ENCODE measurements at places on chromosomes 1 and 21.

- DNase-seq = no peak
Observed at GRCh38 chr1:75130865-75131564, 3.2 kb upstream of the LHX8 start.

DNA sequence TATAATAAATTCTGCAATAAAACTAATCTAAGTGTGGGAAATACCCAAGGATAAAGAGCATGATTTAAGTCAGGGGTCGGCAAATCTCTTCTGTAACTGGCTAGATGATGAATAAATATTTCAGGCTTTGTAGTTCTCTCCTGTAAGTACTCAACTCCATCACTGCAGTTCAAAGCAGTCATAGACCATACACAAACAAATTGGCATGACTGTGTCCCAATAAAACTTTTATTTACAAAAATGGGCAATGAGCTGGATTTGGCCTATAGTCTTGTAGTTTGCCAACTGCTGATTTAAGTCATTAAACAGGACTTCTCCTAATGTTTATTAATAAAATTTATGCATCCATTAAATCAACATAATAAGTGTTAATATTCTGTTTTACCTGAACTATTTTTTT, 49.4 kb downstream of the EDEM3 start:
- DNase-seq = no peak

- no peak for DNase-seq
Observed at GRCh38 chr1:33637846-33638440, 165.5 kb downstream of the ZSCAN20 start.

DNA sequence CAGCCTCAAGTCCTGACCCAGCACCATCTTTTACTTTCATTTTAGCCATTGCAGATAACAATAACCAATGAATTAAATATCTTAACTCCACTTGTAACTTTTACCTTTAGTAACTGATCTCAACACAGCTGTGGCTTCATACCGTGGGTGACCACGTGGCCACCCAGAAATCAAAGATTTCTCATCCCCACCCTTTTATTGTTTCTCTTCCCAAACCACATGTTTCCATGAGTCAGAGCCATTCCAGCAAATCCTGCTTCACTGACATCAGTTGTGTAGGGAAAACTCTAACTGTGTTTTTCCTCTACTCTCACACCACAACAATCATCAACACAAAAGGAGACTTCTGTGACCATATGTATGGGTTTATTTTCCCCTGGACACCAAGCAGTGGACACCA, 25.1 kb upstream of the BRDT start:
- DNase-seq = no peak

DNA sequence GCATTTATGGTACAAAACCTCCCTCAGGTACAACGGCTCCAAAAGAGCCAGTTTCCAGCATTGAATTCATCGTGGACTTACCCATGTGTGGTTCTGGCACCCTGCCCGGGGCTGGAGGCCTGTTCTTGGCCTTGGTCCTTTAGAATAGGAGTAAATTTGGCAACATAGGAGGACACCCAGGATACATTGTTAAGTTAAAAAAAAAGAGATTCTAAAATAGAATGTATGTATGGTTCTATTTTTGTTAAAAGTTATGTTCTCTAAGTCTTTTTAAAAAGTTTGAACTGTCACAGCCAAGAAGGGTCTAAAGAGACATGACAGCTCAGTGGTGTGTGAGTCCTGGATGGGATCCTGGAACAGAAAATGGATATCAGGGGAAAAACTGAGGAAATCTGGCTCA, 25.9 kb downstream of the EPHX1 start:
- DNase-seq = peak; percentile 29

- peak; percentile 78 for DNase-seq
Observed at GRCh38 chr1:43552813-43553212, 22.1 kb downstream of the PTPRF start.

GRCh38 chr1:24118410-24119242, 6.7 kb upstream of the MYOM3 start:
- no peak for DNase-seq

DNA sequence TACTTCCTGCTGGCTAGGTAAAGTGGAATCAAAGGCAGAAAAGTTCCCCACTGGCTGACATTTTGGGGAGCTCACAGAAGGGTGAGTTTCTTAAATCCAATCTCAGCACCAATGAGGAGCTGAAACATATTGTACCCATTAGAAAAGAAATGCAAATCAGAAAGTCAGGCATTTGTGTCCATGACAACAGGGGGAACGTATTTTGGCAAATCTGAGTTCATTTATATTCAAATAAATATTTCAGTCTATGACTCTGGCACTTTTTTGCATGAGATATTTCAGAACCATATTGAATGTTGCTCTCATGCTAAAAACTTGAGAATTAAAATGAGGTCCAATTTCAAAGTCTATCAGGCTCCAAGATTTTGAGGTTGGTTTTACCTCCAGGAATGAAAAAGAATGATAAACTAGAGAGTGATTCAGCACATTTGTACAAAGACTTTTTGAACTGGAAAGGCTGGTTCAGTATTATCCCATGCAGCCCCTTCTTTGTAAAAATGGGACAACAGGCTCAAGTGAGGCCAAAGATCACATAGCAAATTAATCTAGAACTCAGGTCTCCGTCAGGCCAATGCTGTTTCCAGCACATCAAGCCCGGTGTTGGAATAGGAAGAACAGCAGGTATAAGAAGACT, 202.2 kb downstream of the RRAGC start:
- no peak for DNase-seq

DNA sequence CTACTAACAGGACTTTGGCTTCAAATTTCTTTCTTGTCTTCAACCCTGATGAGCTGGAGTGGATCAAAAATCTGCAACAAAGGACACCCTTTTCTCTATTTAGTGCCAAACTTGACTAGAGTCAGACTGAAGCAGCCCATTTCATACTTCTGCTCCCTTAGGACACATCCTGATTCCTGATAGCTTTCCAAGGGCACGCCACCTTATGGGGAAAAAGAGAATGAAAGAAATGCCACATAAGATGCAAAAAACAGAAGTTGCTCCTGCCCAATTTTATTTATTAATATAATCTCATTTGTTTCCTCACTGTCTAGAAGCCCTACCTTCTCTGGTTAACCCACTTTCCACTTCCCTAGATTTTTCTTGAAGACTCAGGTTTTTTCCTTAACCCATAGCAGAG, 72.7 kb upstream of the NBPF4 start:
- no peak for DNase-seq

DNA sequence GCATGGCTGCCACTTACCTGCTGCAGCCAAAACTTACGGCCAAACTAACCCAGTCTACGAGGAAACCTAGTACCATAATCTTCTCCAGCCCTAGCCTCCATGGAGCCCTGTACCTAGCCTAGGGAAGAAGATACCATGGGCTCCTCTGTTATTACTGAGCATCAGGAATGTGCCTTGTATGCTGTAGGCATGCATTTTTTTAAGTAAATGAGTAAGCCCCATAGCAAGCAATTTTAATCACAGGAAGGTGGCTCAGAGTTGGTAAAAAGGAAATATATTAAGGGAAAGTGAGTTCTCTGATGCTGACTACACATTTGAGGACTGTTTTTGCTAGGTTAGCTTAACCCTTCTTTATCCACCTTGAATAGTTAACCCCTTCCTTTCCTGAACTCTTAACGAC, 21.2 kb downstream of the NFASC start:
- no peak for DNase-seq

DNA sequence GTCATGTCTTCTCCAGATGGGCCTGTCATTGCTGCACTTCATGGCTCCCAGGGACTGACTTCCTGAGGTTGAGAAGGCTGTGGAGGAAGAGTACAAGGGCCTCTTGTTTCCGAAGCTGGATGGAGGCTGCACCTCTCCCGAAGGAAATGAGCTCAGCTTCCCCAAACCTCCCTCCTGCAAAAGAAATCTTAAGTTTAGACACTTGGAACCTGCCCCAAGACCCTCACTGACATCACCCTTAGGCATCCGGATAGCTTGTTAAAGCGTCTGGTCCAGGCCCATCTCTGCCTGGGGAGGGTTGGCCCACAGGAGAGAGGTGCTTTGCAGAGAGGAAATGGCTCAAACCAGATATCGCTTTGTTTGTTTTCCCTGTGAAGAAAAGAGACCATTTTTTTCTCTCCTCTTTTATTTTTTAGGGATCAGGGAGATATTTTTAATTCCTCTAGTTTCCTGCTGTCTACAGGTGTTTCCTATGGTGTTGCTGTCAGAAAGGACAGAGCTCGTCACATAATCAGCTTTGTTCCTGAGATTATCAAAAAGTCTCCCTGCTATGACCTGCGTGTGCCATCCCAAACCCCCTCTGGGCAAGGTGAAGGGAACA, 25.0 kb downstream of the RCSD1 start:
- no peak for DNase-seq

DNA sequence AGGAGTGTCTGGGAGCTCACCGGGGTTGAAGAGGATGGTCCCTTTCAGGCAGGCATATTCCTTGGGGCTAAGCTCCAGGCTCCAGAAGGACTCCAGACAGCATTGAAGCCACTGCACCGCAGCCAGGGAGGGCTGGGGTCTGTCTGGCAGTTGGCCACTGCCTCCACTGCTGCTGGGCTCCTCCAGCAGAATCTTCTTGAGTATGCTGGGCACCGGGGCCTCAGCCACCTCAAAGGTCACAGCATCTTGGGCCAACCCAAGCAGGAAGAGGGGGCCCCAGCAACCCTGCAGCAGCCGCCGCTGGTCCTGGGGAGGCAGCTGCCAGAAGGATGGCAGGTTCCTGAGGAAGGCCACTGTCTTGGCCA, 404 bp downstream of the NR0B2 start:
- no peak for DNase-seq

DNA sequence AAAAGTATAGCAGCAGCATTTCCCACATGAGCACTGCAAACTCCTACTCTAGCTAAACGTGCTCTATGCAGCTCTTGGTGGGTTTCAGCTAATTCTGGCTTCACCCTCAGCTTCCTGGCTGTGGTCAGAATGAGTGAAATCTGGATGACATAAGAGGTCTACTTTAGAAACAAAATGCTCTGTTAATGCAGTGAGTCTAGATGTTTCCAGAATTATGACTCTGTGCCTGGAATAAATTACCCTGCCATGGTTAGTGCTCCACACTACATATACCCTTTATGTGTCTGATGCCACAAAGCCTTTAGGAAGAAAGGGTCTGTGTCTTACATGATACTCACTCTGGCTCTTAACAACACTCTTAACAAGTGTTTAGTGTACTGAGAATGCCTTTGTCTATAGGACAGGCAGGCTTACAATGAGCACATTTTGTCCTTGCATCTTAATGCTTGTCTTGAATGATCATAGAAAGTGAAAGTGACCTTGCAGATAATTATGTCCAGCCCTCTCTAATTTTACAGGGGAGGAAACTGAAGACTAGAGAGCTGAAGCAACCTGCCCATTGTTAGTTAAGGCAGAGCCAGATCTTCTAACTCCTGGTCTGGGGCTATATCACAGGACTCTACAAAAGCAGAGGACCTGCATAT, 9.2 kb downstream of the S100A10 start:
- DNase-seq = no peak

DNA sequence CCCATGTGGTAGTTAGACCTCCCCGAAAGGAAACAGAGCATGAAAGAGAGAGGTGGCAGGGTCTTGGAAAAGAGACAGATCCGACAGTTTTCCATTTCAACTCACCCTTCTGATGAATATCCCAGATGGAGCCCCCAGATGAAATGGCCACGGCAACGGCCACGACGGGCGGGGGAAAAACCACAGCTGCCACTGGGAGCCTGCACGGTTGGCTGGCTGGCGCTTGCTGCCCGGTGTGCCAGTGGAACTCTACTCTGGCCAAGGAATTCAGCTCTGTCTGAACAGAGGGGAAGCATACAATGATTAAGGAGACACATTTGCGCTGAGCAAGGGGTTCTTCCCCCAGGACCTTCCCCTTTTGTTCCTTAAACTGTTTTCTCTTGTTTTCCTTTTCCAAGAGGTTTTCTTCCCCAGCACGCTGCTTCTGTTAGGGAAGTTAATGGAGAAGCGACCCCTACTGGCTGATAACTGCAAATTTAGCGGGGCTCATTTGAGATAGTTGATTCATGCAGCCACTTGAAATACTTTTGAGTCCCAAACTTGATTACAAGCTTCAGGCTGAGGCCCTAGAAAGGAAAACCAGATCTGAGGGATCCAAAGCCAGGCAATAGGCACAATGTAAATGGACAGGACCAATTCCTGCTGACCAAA, 1122.5 kb downstream of the NCAM2 start:
- no peak for DNase-seq

DNA sequence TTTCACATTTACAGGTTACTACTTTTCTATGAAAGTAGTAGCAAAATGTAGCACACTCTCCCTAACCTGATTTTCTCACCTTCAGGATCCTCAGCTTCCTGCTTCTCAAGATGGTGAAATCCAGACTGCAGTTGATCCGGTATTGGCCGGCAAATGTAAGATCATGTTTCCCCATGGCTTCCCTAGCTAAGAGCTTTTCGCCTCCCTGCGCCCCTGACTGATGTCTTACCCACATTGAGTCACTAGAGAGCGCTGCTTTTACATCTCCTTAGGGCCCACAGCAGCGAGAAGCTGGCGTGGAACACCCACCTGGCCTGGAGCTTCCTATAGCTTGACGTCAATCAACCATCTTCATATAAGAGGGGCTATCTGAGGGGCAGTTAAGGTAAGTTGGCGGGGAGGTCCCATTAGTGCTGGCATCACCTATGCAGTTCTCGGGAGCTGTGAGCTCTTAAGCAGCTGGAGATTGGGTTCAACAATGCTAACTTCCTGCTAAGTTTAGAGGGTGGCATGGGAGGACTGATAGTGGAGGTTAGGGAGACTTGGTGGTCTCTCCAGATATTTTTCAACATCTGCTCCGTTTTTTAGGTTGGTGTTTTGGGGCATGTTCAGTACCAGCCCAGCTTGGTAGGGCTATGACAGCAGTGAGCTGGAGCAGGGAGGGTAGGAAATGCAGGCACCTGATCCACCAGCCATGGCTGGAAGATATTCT, 5.5 kb downstream of the PTPN7 start:
- no peak for DNase-seq

DNA sequence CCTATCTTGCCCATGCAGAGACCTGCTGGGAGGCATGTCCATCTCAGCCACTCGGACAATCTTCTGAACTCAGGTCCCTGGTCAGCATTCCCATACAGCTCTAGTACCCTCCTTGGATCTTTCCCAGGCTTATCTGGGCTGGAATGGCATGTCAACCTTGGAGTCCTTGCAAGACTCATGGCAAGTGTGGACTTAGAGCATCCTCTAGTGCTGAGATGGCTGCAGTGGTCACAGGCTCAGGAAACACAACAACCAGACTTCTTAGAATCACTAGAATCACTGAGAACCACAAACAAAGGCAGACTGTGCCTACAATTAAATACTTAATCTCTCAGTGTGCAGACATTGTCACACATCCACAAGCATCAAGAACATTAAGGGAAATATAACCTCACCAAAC, 73.1 kb upstream of the TSHB start:
- no peak for DNase-seq

- DNase-seq = no peak
Observed at GRCh38 chr1:152024223-152024622, 12.6 kb downstream of the S100A11 start.

GRCh38 chr1:170134521-170134920, 11.2 kb upstream of the NTMT2 start:
- no peak for DNase-seq

- DNase-seq = peak; percentile 42
Observed at GRCh38 chr1:74689621-74690363, 16.2 kb upstream of the ERICH3 start.

DNA sequence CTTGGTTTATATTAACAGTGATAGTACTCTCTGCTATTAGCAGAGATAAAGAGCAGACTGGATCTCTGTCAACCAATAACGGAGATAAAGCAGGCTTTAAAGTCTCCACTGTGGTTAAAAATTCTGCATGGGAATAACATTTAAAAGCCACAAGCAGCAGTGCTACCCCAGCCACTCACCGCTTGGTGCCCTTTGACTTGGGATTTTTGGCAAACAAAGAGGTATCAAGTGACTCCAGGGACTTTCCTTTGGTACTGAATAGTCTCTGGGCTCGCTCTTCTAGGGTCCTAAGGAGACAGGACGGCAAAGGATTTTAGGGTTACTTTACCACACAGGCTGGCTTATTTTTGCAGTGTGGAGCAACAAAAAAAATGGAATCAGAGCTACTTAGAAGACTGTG, 11.3 kb downstream of the SF3A3 start:
- no peak for DNase-seq
